Neural crest cell (in vitro differentiated cells): ENCODE measurements at places on chromosomes 5 and 9.

DNA sequence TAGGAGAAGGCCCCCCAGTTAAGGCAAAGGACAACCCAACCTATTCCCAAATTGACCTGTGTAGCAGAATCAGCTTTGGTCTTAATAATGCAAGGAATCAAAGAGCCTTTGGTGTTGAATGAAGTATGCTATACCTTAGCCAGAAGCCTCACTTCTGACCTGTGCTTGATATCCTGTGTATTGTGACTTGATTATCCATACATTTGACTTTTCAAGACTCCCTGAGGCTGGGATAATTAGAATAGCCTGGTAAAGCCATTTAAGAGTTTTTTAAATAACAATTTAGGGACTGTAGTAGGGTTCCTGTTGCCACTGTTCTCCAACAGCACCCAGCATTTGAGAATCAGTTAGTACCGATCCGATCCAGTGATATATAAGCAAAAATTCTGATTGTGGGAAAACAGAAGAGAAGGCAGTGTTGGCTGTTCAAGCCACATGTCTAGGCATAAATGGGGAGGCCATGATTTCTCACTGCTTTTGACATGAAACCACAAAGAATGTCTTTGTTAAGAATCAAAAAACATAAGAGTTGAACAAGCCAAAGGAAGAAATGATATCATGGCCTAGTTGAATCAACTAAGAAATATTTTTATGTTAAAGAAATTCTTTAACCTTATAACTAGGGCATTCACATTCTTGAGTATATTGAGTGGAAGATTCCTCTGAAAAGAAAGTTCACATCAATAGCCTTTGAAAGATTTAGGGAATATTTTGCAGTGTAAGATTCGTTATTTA is 98.9 kb downstream of the F2RL2 start:
- peaks cover 14% of the 10 kb centered on the region for H3K4me1 ChIP-seq
- no peak overlapping the region for H3K4me3 ChIP-seq
- H3K36me3 ChIP-seq: no peaks in the 10 kb centered on the region
- no peak for DNase-seq
- no peaks in the 10 kb centered on the region for H3K27me3 ChIP-seq

DNA sequence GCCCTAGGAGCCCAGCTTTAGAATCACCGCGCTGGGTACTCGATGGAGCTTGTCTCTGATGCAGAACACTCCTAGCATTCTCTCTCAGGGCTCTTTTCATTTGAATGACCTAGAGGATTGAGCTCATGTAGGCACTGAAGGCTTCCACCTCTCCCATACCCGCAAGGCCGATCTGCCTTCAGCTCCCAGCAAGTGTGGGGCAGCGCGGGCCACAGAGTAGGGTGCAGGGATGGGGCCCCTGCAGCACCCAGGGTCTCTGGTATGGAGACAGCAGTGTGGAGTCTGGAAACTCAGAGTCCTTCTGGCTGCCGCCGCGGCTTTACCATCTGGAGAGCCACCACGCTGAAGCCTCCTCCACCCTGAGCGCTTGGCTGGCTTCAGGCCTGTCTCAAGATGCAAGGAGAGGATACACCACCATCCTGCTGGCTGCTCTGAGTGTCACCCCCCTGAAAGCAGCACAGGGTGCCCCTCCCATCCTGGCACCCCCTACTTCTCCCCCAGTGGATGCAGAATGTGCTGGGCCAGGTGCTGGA is 12.9 kb downstream of the STKLD1 start:
- no peaks in the 10 kb centered on the region for H3K36me3 ChIP-seq
- H3K27me3 ChIP-seq: no peaks in the 10 kb centered on the region
- no peaks in the 10 kb centered on the region for H3K4me1 ChIP-seq
- DNase-seq: no peak
- no peak overlapping the region for H3K4me3 ChIP-seq
- H3K27ac ChIP-seq: no peak overlapping the region

- H3K36me3 ChIP-seq: no peaks in the 10 kb centered on the region
- DNase-seq: no peak
- no peaks in the 10 kb centered on the region for H3K27me3 ChIP-seq
- no peak overlapping the region for H3K4me3 ChIP-seq
- H3K4me1 ChIP-seq: no peaks in the 10 kb centered on the region
These were observed 26.5 kb downstream of the SLC12A7 start for GRCh38 chr5:1085391-1085790.

GRCh38 chr9:134316449-134317160 is 9.7 kb upstream of the RXRA start:
- H3K27ac ChIP-seq: no peak overlapping the region
- H3K36me3 ChIP-seq: no peaks in the 10 kb centered on the region
- H3K27me3 ChIP-seq: no peaks in the 10 kb centered on the region
- DNase-seq: no peak

DNA sequence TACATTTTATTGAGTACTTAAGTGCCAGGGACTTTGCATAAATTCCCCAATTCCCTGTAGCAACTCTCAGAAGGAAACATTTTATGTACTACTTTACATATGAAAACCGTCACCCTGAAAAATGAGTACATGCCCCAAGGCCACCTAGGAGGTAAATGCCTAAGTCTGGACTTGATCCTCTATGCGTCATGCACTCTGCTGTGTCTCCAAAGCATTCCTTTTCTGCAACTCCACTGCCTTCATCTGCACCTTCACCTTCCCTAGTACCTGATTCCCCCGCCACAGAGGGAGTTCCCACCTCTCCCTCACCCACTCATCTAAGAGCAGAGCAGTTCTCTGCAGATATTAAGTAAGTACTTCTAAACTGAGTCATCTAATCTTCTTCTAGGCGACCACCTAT is 75.2 kb upstream of the HRH2 start:
- no peak overlapping the region for H3K4me3 ChIP-seq
- peaks cover 3% of the 10 kb centered on the region for H3K36me3 ChIP-seq
- no peak overlapping the region for H3K27ac ChIP-seq
- DNase-seq: no peak
- no peaks in the 10 kb centered on the region for H3K4me1 ChIP-seq

GRCh38 chr5:35016174-35017051 is 31.3 kb downstream of the AGXT2 start:
- no peaks in the 10 kb centered on the region for H3K27me3 ChIP-seq
- no peak for DNase-seq
- H3K36me3 ChIP-seq: no peaks in the 10 kb centered on the region
- no peak overlapping the region for H3K27ac ChIP-seq
- H3K4me3 ChIP-seq: no peak overlapping the region

- no peak overlapping the region for H3K4me3 ChIP-seq
- H3K4me1 ChIP-seq: peaks cover 4% of the 10 kb centered on the region
These were observed 50.4 kb downstream of the CERT1 start for GRCh38 chr5:75460942-75461610.

DNA sequence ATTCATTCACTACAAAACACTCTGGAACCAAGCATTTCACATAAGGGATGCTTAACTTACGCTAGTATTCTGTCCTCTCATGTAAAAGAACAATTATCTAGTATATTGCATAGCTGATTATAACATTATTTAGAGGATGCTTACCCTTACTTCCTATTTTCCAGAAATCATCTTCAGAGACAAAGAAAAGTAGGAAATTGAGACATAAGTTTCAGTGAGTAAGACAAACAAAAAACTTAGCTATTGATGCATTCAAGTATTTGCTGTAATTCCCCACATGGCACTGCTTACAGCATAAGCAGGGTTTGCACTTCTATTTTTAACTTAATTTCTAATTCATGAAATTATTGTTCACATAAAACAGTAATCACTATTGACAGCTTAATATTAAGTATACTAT is 104.8 kb upstream of the SREK1 start:
- H3K4me3 ChIP-seq: no peak overlapping the region
- H3K36me3 ChIP-seq: peaks cover 7% of the 10 kb centered on the region
- H3K27ac ChIP-seq: no peak overlapping the region

DNA sequence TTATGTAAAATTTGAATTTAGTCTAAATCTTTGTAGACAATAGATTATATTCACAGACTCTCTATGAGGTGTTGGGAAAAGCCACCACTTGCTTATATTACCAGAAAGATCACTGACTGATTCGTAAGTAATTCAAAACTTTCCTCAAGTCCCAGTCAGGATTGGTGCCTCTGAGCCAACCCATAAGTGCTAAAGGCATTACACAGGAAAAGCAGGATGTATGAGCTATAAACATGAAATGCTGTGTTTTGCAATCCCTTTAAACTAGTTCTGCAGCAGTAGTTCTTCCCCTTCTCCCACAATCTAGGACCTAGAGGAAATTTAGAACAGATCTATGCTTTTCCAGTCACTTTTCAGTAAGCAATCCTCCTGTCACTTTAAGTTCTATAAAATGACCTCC is 48.0 kb downstream of the SHLD3 start:
- no peaks in the 10 kb centered on the region for H3K27me3 ChIP-seq
- peaks cover 19% of the 10 kb centered on the region for H3K36me3 ChIP-seq
- no peak overlapping the region for H3K27ac ChIP-seq
- H3K4me1 ChIP-seq: no peaks in the 10 kb centered on the region
- no peak for DNase-seq

GRCh38 chr5:126645132-126645531 is 44.4 kb downstream of the PHAX start:
- no peak overlapping the region for H3K27ac ChIP-seq
- H3K4me1 ChIP-seq: no peaks in the 10 kb centered on the region
- H3K36me3 ChIP-seq: peaks cover 5% of the 10 kb centered on the region
- no peaks in the 10 kb centered on the region for H3K27me3 ChIP-seq
- no peak for DNase-seq

GRCh38 chr9:113954591-113954990 is 78.5 kb downstream of the ZNF618 start:
- no peak overlapping the region for H3K4me3 ChIP-seq
- no peak for DNase-seq
- H3K4me1 ChIP-seq: peaks cover 33% of the 10 kb centered on the region
- H3K36me3 ChIP-seq: peaks cover 2% of the 10 kb centered on the region

DNA sequence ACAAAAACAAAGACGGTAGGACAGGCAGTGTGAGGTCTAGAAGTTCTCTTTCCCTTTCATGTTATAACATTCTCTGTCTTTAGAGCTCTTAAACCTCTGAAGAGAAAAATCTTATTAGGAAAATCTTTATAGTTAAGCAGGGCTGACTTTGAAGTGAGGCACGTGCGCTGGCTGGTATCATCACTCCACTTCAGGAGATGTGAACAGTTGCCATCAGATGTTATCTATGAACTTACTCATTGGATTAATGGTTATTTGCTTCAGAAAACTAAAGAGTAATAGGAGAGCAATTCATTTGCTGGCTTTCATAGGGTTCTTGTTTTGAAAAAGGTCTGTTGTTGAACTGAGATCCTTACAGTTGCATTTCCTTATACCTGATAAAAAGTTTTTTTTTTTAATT is 25.7 kb downstream of the LRRTM2 start:
- H3K27ac ChIP-seq: peak overlapping the region; percentile 83
- H3K36me3 ChIP-seq: no peaks in the 10 kb centered on the region
- H3K4me3 ChIP-seq: no peak overlapping the region
- no peaks in the 10 kb centered on the region for H3K27me3 ChIP-seq

GRCh38 chr9:72041775-72042194 is 18.6 kb downstream of the C9orf57 start:
- no peaks in the 10 kb centered on the region for H3K36me3 ChIP-seq
- H3K27ac ChIP-seq: no peak overlapping the region
- no peaks in the 10 kb centered on the region for H3K27me3 ChIP-seq
- no peaks in the 10 kb centered on the region for H3K4me1 ChIP-seq

DNA sequence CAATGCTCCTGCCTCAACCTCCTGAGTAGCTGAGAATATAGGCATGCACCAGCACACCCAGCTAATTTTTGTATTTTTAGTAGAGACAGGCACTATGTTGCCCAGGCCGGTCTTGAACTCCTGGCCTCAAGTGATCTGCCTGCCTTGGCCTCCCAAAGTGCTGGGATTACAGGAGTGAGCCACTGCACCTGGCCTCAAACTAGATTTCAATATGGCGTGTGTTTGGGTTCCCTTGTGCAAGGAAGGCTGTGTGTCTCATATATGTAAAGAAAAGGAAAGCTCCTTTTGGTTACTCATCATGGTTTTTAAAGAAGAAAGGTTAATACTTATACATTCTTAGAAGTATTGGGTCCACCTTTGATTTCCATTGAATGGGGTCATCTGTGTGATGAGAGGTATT is 70.7 kb downstream of the ANKRD33B start:
- peaks cover 47% of the 10 kb centered on the region for H3K27me3 ChIP-seq
- H3K27ac ChIP-seq: no peak overlapping the region
- peaks cover 5% of the 10 kb centered on the region for H3K36me3 ChIP-seq
- H3K4me1 ChIP-seq: peaks cover 20% of the 10 kb centered on the region

DNA sequence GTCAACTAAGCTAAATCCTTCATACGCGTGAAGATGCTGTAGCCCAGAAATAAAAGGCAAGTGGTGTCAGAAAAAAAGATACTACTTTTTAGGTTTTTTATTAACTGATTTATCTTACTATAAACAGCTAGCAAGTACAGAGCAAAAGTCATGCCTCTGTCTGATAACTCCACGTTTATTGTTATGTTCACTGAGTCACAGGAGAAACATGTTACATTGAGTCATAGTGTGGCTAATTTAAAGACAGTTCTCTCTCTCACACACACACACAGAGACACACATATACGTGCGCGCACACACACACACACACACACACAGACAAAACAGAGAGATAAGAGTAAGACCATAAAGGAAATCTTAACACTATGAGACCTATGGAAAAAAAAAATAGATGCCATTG is 770.0 kb upstream of the CDH10 start:
- no peaks in the 10 kb centered on the region for H3K4me1 ChIP-seq
- no peak overlapping the region for H3K4me3 ChIP-seq
- H3K36me3 ChIP-seq: no peaks in the 10 kb centered on the region
- no peak for DNase-seq
- no peaks in the 10 kb centered on the region for H3K27me3 ChIP-seq

DNA sequence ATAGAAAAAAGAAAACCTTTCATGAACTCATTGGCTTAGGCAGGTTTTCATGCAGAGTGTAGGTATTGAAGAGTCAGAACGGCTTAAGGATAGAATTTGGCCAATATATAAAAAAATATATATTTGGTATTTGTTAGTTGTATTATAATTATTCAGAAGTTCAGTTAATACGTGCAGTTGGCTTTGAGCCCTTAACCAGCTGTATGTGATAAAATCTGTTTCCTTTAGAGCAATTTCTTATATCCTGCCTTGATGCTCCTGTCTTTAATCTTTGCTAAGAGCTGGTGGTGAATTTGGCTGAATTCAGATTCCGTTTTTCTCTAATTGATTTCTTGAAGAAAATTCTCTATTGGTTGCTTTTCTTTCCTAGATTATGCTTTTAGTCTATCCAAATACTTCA is 3.7 kb downstream of the ANXA1 start:
- no peak overlapping the region for H3K27ac ChIP-seq
- no peak for DNase-seq

- H3K4me1 ChIP-seq: no peaks in the 10 kb centered on the region
- H3K36me3 ChIP-seq: no peaks in the 10 kb centered on the region
These were observed 105.1 kb downstream of the INSYN2B start for GRCh38 chr5:169875091-169875728.

DNA sequence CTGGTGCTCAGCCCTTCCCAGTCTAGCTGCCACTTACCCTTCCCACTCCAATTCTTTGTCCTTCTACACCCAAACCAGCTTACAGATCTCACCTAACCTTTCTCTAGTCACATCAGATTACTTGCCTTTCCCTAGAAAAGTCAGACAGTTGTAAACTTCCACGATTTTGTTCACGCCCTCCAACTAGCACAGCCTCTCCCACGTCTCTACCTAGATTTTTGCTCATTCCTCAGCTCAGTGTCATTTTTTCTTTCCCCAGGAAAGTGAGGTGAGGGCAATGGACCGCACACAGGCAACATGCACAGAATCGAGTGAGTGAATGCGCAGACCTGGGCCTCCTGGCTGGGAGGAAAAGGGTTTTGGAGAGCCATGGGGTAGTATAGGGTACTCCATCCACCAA is 20.9 kb upstream of the PRUNE2 start:
- no peak overlapping the region for H3K4me3 ChIP-seq
